ENCODE measurements at places on chromosomes 5 and 9.

DNA sequence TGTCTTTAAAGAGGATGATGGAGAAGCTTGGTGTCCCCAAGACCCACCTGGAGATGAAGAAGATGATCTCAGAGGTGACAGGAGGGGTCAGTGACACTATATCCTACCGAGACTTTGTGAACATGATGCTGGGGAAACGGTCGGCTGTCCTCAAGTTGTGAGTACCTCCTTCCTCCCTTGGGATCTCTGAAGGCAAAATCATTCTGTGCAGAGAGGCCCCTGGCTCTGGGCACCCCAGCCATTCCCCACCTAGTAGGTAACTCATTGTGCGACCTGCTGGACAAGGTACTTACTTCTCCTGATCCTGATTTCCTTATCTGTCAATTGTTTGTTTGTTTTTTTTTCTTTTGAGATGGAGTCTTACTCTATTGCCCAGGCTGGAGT lies 7.6 kb upstream of the NUP214 start:
- no peak for DNase-seq

DNA sequence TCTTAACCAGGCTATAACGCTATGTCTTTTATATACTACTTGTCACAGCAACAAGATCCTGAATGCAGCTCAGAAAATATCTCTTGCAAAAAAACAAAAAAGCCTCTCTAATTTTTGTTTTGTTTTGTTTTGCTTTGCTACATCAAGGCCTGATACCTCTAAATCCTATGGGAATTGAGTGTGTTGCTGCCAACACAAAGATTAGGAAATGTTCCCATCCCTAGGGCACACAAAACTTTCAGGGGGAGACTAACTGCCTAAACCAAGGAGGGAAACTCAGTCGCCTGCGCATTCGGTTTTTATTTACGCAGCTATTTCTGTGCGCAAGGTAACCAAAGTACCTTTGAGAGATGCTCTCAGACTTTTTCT lies 1.7 kb downstream of the SSBP2 start:
- DNase-seq = no peak

DNA sequence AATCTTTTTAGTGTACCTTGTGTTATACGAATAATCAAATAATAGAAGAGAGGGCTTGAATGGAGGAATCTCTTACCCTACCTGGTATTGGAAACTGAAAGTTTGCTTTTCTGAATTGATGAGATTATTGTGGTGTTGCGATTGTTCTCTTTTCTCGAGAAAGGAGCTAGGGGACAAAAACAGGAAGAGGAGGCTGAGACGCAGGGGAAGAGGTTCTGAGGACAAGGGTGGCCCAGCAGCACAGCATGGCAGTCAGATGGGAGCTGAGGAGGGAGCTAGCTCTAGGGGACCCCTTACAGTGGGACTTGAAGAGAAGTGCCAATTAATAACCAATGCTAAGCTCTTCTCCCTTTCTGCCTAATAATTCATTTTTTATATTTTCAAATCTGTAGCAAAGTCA lies 183.3 kb upstream of the DMAC1 start:
- DNase-seq = no peak

DNA sequence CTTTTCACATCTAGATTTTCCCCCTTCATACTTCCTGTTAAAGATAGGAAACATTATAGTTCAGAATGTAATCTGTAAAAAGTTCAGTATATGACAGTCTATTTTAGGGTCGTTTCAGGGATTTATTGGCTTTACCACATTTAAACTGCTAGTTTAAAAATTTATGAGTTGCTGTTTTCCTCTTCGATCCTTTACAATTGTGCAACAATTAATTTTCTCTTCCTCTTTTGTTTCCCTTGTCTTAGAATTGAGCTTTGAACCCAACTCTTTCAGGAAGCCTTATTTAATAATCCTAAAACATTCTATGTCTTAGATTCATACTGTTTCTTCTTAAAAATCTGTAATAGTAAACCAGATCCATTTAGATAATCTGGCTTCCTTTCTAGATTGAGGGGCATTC lies 16.4 kb downstream of the ZSWIM6 start:
- no peak for DNase-seq

DNA sequence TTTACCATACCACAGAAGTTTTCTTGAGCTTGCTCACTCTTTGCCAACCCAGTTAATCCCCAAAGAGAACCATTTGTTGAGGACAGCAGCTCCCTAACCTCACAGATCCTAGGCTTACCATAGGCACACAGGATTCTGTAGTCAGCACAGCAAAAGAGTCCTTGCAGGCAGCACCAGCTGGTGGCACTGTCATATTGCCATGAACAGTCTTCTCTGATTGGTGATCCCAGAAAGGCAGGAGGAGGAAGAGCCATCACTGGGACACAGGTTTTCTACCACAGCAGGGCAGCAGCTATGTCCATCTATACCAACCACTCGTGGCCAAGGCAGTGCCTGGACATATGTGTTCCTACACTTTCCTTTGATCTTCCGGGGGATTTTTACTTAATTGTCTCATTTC lies 297.1 kb upstream of the CD180 start:
- DNase-seq = peak; percentile 9

DNA sequence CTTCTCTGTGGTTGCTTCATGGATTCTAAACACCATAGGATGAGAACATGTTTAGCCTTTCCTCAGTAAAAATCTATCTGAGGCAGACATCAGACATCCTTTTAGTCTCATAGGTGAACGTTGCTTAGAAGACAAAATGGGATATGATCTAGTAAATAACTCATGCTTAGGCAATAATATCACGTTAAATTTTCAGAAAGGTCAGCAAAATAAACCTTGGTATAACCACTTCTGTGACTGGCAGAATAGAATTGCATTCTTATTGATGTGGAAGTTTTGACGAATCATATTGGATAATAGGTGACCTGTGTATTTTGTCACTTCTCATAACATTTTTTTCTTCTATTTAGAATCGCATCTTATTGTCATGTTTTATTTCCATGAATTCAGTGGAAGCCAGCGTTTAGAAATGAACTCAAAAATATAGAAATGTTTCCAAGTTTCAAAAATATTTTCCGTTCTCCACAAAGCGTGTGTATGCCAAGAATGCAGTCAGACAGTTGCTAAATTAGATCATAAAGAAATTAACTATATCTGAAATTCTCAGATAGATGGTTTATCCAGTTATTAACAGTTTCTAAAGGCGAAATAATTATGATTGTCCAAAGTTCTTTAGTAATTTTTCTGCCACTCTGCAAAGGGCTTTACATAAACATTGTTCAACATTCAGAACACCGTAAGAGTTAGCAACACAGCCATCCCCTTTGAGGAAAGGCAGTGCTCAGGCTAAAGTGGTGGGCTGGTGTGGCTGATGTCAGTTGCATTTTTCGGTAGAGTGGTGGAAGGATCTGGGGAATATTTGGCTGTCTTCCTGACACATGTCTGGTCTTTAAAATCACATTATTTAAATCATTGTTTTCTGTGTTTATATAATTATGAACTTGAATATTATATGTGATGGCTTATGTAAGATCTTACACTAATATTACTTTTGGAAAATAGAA lies 827.2 kb downstream of the MTRR start:
- no peak for DNase-seq

GRCh38 chr5:98605426-98605825 lies 168.0 kb upstream of the RGMB start:
- DNase-seq = no peak

- no peak for DNase-seq
Measured at GRCh38 chr9:93196096-93197055, 12.4 kb downstream of the WNK2 start.
